ENCODE measurements at places on chromosomes 7 and 10. TPM values are rescaled to one million over a fixed set of nuclear protein-coding genes. Genes with fewer than 3 reads are reported as not detected.
A peak's percentile ranks its signal among the peaks of the same experiment; 100 is the strongest.

ARMC3 gene
- not detected for total RNA-seq

AKR1C4 gene
- not detected for total RNA-seq

RBP3 gene
- total RNA-seq: not detected

NXPH1 gene
- total RNA-seq: 0.29 TPM

- no peak overlapping the region for H3K27ac ChIP-seq
- H3K4me1 ChIP-seq: no peaks in the 10 kb centered on the region
- DNase-seq: no peak
- no peaks in the 10 kb centered on the region for H3K36me3 ChIP-seq
- H3K27me3 ChIP-seq: no peaks in the 10 kb centered on the region
- H3K4me3 ChIP-seq: no peak overlapping the region
Measured at GRCh38 chr10:131072651-131073468, 238.7 kb downstream of the TCERG1L start.

- peak overlapping the region; percentile 86 for H3K27ac ChIP-seq
- no peaks in the 10 kb centered on the region for H3K4me1 ChIP-seq
- H3K36me3 ChIP-seq: no peaks in the 10 kb centered on the region
Measured at GRCh38 chr10:33333260-33334101, 986 bp downstream of the NRP1 start.

- no peak overlapping the region for H3K27ac ChIP-seq
- no peak overlapping the region for H3K4me3 ChIP-seq
- no peaks in the 10 kb centered on the region for H3K27me3 ChIP-seq
- H3K36me3 ChIP-seq: no peaks in the 10 kb centered on the region
- no peak for DNase-seq
Measured at GRCh38 chr7:105920766-105921165, 42.3 kb upstream of the CDHR3 start.

All from breast epithelium (tissue), 4 donors.